ENCODE measurements at places on chromosomes 4 and X.

- DNase-seq, result no peak
These were observed 19.0 kb upstream of the SLC2A9 start for GRCh38 chr4:10040049-10040892.

GRCh38 chr4:80173401-80173800, 23.9 kb upstream of the PRDM8 start:
- no peak for DNase-seq

DNA sequence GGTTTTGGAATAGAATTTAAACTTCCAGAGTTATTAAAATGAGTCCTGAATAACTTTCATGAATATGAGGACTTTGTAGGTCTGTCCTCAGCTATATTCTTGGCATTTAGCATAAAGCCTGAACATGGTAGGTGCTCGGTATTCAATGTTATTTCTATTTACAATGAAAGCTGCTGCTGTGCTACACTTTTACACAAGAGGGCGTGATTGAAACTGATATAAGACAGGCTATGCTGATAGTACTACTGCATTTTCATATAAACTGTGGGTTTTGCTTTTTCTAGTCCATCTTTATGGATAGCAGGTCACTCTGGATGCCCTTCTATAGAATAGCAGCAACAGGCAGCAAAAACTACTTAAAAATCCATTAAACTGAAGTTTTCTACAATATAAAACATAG, 12.3 kb upstream of the GNPDA2 start:
- DNase-seq, result no peak

DNA sequence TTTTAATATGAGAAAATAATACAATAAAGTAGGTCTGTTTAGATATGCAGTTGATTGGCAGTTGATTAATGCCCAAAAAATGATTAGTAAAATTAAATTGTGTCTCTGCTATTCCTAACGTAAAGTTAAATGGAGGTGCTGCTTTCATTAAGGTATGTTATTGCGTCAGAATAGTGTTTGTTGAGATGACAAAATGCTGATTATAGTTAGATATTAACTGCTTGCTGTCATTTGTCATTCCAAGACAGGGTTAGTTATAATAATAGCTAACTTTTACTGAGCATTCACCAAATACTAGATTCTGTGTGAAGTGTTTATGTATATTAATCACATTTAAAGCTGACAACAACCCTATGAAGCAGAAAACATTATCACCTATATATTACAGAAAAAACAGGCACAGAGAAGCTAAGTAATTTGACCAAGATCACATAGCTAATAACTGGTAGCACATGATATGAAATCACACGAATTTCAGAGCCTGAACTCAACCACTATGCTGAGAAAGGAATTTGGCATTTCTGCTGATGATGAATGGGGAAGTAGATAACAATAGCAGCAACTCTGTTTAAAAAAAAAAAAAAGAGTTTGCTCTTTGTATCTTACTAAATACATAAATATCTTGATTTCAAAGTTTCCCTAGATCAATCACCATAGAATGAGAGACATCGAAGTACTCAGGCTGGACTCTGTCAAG, 59.7 kb upstream of the WDR44 start:
- no peak for DNase-seq

- no peak for DNase-seq
These were observed 223.0 kb upstream of the GPC4 start for GRCh38 chrX:133638285-133638684.
